AG09309 (cell line): ENCODE measurements at places on chromosomes 16 and 17.

DNA sequence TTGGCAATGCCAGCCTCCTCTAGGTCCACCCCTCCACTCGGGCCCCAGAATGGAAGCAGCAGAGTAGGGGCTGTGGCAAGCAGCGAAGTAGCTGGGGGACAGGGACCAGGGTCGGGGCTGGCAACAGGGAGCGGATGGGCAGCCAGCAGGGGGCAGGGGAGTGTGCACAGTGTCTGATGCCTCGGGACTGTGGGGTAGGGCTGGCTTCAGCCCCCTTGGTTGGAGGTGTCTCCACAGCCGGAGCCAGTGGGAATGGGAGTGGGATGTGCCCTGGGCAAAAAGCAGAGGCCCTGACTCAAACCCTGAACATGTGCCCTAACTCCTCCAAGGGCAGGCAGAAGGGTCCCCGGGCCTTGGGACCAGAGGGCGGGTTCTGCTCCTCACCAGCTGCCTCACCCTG is 18.5 kb upstream of the ARHGAP27 start:
- no peak for DNase-seq

DNA sequence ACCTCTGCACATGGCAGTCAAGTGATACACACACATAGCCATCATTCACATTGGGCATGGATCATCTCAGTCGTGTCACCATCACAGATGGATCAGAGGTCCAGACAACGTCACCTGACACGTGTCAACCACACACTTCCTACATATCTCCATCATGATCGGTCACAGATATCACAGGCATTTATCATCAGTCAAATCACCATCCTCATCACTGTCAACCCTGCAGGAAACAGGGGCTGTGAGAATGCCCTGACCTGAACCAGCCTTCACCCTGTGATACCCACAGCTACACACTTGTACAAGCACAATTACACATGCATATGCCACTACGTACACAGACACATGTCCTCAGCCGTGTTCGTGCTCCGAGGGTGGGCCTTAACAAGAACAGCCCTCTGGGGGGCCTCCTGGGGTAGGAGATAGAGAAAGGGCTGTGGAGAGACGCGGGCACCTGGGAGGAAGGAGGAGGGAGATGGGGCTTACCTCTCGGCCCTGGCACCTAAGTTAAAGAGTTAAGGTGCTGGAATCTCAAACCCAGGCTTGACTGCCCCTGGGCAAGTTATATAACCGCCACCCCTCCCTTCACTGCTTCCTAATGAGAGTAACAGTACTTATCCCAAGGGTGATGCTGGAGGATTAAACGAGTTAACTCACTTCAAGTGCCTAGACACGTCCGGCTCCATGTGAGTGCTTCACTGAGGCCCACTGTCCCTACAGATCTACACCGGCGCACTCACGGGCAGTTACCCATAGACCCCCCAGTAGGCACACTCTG is 1.1 kb downstream of the SLC12A4 start:
- no peak for DNase-seq

- DNase-seq = no peak
Observed at GRCh38 chr17:38602956-38603785, 2.6 kb downstream of the SRCIN1 start.

DNA sequence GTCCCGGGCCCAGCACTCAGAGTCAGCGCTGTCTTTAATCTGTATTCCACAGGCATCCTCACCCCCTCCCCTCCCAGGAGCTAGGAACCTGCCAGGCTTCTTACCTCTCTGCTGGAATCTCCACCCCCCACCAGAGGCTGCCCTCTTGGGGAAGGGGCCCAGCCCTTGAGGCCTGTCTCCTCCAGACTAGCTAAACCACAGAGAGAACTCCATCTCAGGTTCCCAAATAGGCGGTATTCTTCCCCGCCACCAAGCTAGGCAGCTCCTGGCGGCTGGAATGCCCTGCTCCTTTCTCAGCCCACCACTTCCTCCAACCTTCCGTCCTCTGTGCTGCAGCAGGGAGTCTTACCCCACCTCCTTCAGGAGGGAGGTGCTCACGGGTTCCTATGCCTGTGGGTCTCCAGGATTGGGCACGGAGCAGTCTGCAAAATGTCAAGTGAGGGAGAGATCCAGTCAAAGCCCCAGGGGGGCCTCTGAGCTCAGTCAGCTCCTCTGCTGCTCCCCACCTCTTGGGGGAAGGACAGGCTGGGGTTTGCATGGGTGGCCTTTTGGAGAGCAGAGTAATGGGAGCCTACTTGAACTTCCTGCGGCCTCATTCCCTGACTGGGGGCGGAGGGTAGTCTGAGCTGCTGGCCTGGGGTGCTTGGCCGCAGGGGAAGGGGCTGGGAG is 55.7 kb downstream of the SREBF1 start:
- DNase-seq = no peak

- DNase-seq = no peak
Observed at GRCh38 chr17:34255381-34255732, 272 bp downstream of the CCL2 start.

GRCh38 chr17:83133302-83134121 is 54.1 kb downstream of the METRNL start:
- no peak for DNase-seq

GRCh38 chr17:74860872-74861661 is 1.4 kb upstream of the GRIN2C start:
- DNase-seq = no peak

DNA sequence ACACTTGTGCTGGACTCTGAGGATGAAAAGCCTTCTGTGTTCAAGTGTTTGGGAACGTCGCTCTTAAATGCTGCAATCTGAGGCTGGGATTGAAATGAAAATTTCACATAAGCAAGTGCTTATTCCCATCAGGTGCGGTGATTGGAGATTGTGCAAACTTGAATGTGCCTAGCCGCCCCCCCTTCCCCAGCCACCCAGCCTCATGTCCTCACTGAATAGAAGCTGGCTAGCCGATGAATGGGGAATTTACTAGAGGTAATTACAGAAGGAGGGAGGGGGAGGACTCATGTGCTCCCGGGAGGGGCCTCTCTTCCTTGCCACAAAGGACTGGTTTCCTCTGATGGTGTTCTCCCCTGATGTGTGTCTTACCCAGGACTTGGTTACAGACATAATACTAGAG is 544.8 kb upstream of the EEF2KMT start:
- no peak for DNase-seq

DNA sequence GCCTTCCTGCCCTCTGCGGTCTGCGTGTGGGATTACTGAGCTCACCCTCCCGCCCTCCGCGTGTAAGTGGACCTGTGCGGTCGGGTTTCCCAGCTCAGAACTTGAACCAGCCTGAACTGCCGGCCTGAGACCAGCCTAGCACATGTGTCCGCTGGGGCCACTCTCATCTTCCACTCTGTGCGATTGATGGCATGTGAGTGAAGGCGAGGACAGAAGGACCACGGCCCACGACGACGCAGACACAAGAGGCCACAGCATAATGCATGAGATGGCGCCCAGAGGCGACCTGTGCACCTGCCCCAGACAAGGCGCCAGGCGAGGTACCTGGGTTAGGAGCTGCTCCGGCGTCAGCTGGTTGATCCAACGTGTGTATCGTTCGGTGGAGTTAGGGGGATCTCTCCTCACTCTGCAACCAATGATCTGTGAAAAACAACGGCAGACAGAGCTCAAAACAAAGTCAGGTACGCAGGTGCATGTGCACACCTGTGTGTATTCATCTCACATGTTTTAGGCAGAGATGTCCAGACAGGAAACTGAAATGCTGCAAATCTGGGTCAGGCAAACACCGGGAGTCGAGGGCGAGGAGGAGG is 74.5 kb upstream of the METRNL start:
- DNase-seq = no peak

- no peak for DNase-seq
Observed at GRCh38 chr16:30663820-30664219, 5.6 kb downstream of the FBRS start.

- DNase-seq = no peak
Observed at GRCh38 chr17:77571155-77571981, 387.1 kb upstream of the TNRC6C start.

GRCh38 chr17:72732893-72733618 is 359.4 kb downstream of the SLC39A11 start:
- no peak for DNase-seq

DNA sequence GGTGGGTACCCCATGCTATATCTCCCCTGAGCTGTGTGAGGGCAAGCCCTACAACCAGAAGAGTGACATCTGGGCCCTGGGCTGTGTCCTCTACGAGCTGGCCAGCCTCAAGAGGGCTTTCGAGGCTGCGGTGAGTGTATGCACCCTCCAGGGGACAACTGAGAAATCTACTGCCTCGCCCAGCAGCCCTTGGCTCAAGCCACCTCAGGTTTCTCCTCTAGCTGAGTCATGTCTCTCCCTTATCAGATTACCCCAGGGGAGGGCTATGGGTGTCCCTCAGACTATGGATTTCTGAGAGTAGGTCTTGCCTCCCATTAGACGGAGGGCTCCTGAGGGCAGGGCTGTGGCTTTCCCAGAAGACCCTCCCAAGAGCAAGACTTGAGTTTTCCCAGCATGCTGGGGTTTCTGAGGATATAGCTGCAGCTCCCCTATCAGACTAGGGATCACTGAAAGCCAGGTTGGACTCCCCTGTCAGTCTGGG is 6.7 kb downstream of the NEK8 start:
- DNase-seq = no peak

DNA sequence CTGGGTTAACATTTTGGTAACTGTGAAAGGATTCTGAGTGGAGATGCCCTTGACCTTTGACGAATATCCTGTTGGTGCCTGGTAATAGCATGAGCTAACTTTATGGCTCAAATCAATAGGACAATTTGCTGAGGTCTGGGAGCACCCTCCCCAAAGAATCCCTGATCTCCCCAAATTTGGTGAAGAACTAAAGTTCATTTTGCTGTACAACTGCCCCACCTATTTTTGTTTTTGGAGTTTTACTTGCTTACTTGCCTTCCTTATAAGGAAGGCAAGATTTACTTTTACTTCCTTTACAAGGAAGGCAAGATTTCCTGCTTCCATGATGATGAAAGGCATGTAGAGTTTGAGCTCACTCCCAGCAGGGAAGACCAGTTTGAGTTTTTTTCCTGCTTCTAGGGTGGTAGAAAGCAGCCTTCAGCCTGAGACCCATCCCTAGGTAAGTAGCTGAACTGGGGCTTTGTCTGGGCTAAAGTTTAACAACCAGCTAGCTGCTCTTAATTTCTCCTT is 2.8 kb downstream of the KRTAP4-9 start:
- no peak for DNase-seq

DNA sequence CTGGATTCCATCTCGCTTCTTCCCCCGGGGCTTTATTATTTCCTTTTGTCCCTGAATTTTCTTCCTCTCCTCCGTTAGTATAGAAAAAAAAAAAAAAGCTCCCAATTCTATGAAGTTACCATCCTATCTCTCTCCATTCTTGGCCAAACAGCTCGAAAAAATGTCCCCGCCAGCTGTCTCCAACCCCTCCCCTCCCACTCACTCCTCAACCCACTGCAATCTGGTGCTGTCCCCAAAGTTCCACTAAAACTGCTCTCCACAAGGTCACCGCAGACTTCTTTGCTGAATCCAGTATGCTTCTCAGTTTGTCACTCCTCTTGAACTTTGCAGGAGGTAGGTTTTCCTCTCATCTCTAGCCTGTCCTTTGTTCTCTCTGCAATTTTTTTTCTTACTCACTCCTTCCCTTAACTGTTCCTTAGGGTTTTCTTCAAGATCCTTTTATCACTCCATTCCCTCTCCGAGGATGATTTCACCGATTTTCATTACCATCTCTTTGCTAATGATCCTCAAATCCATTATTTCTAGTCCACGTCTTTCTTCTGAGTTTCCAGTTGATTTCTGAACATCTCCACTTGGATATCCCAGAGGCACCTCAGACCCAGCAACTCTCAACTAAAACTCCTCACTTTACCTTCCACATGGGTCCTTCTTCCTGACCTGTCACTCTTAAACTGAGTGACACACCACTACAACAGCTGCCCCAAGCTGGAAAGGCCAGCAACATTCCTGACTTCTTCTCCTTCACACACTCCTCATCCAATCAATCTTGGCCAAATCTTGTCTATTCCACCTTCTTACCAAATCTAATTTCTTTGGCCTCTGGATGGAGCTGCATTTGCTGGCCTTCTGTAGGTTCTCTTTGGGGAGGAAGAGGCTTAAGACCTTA is 1.5 kb upstream of the SUMO2 start:
- DNase-seq = no peak

GRCh38 chr16:11439790-11440656 is 94.8 kb downstream of the RMI2 start:
- DNase-seq = no peak

GRCh38 chr17:7560172-7561027 is 1.3 kb upstream of the SENP3 start:
- no peak for DNase-seq
